AG04449 (cell line): ENCODE measurements at places on chromosomes 7 and 10.

DNA sequence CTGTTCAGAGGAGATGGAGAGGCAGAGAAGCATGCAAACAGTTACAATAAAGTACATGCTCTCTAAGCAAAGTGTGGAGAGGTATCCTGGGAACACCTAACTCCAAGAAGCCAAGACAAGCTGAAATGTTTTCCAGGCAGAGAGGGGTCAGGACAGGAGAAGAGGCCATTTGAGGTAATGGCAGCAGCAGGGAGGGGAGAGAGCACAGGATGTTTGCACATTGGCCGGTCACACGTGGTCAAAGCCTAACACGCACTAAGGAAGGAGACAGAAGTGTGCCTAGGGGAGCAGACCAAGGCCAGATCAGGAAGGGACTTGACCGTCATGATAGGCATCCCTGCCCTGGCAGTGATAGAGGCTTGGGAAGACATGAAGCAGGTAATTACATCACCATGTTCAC, 101.5 kb downstream of the CTTNBP2 start:
- DNase-seq, result no peak

DNA sequence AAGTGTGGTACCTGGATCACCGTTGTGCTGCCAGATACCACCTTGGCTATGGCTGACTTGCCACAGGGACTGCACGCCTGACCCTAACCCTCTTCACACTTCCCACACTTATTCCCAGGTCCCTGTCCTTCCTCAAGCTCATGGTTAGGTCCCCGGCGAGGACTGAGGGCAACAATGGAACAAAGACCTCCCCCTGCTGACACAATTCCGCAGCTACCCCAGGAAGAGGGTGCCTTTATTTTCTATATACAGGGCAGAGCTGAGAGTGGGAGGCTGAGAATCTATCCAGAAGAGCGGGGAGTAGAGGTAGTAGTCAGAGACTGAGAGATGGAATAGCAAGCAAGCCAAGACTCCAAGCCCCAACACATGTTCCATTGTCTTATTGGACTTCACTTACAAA, 118.1 kb upstream of the SEM1 start:
- no peak for DNase-seq

- DNase-seq, result no peak
Measured at GRCh38 chr10:70232155-70232858, 922 bp downstream of the PPA1 start.

DNA sequence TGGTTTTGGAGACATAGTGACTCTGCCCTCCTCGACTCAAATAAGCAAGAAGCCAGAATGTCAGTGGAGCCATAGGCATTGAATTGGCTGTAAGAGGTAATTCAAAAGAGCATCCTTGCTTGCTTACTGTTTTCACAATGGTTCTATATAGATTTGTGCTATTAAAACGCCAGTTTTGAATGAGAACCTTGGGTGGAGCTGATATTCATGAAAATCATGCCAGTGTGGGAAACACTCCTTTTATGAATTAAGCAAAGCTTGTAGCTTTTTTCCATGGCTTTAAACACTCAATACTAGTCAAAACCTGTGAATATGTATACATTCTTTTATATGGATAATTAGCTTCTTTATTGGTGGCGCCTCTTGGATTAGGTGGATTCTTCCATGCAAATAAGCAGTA, 252.5 kb downstream of the SLC25A13 start:
- no peak for DNase-seq

- no peak for DNase-seq
Measured at GRCh38 chr7:21317966-21318915, 109.6 kb upstream of the SP4 start.

GRCh38 chr7:2863461-2864066, 19.5 kb upstream of the GNA12 start:
- DNase-seq, result peak; percentile 89

GRCh38 chr10:102620591-102621442, 23.5 kb upstream of the TRIM8 start:
- DNase-seq, result no peak

GRCh38 chr7:93559639-93560491, 14.7 kb downstream of the CALCR start:
- no peak for DNase-seq

- no peak for DNase-seq
Measured at GRCh38 chr7:151590071-151590849, 70.6 kb upstream of the RHEB start.

GRCh38 chr10:22319980-22320558, 830 bp upstream of the BMI1 start:
- no peak for DNase-seq

DNA sequence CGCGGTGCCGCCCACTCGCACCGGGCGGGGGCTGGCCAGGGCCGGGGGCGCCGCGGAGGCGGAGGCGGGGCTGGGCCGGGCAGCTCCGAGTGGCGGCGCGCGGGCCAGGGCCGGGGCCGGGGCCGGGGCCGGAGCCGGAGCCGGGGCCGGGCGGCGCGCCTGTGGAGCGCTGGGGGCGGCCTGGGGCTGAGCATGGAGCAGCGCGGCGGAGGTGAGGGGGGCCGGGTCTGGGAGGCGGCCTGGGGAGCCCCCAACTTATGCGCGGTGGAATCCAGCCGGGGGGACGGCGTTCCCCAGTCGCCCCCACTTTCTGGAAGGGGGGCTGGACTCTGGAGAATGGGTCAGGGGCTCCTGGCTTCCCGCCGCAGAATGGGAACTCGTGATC, at the start of gene LZTS2:
TSS of gene LZTS2 (plus strand) at position 67 of the 385 bp plus-strand sequence. CDS start 2,731 bp downstream, outside the sequence.
- no peak for DNase-seq

- no peak for DNase-seq
Measured at GRCh38 chr10:107649249-107649648, 484.7 kb upstream of the SORCS1 start.

GRCh38 chr10:43913676-43914235, 265.1 kb upstream of the ZNF32 start:
- DNase-seq, result no peak

DNA sequence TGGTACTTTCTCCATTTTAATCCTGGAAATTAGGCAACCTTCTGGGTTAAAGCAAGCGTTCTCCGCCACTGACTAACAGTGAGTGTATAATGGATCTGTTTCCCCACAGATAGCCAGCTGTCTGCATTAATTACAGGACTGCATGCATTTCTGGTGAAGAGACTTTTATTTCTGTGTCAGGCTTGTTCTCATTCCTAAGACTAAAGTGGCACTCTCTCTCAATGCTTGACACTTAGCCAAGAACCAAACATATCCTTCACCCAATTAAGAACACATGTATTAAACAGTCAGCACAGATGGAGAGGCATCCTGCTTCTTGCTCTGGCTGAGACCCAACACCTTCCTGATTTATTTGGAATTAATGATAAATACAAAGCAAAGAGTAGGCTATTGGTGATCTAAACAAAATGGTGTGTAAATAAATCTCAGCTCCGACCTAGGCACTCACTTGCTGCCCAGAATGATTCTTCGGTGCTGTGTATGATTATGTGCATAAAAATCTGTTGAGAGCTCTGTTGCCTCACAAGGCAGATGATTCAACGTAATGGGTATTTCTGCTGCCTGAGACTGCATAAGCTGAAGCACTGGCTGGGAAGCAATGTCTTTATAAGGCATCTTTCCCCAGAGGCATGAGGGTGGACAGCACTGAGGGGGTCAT, 16.8 kb downstream of the CALU start:
- DNase-seq, result peak; percentile 90

- no peak for DNase-seq
Measured at GRCh38 chr10:17756557-17757217, 4.7 kb downstream of the TMEM236 start.

DNA sequence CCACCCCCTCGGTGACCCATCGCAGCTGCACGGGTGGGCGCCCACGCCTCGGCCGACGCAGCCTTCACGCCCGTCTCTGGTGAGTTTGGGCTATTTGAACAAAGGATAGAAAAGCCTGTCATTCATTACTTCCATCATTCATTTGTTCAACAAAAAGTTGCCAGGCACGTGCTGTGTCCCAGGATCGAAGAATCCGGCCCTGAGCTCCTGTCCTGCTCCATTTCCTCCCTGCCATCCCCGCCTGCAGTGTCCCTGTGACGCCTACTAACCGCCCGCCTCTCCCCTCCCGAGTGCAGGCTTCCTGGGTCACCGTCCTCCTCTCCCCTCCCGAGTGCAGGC, 340.1 kb downstream of the WDR37 start:
- DNase-seq, result no peak

- no peak for DNase-seq
Measured at GRCh38 chr7:75878312-75878768, 494 bp upstream of the RHBDD2 start.

- no peak for DNase-seq
Measured at GRCh38 chr10:12050528-12050927, 7.9 kb upstream of the UPF2 start.

GRCh38 chr7:158275711-158276413, 311.8 kb downstream of the PTPRN2 start:
- no peak for DNase-seq

- peak; percentile 40 for DNase-seq
Measured at GRCh38 chr7:74483402-74484336, 30.0 kb downstream of the GTF2IRD1 start.

DNA sequence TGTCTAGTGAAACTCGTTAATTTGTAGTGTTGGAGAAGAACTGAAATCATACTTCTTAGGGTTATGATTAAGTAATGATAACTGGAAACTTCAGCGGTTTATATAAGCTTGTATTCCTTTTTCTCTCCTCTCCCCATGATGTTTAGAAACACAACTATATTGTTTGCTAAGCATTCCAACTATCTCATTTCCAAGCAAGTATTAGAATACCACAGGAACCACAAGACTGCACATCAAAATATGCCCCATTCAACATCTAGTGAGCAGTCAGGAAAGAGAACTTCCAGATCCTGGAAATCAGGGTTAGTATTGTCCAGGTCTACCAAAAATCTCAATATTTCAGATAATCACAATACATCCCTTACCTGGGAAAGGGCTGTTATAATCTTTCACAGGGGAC, 187.6 kb downstream of the CFTR start:
- no peak for DNase-seq

- DNase-seq, result peak; percentile 76
Measured at GRCh38 chr10:113133497-113134115, 183.6 kb downstream of the TCF7L2 start.

DNA sequence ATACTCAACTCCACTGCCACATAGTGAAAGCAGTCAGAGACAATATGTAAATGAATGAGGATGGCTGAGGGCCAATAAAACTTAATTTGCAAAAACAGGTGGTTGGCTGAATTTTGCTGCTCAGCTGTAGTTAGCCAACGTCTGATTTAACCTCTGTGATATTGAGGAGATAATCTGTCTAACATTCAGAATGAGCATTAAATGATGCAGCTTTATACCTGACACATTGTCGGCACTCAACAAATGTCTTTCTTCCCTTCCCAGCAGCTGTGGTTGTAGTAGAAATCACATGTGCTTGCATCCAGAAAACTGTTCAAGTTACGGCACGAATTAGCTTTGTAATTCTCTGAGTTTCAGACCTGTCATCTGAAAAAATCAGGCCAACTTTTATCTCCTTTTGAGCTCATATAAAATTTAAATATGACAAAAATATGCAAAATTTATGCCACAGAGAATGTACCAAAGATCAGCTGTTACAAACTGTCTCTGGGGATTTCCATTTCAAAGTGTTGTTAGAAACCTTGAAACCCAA, 1239.7 kb downstream of the GATA3 start:
- no peak for DNase-seq

- DNase-seq, result peak; percentile 84
Measured at GRCh38 chr10:66747451-66747850, 178.4 kb upstream of the LRRTM3 start.

GRCh38 chr10:24790599-24790998, 66.9 kb upstream of the ARHGAP21 start:
- DNase-seq, result no peak

DNA sequence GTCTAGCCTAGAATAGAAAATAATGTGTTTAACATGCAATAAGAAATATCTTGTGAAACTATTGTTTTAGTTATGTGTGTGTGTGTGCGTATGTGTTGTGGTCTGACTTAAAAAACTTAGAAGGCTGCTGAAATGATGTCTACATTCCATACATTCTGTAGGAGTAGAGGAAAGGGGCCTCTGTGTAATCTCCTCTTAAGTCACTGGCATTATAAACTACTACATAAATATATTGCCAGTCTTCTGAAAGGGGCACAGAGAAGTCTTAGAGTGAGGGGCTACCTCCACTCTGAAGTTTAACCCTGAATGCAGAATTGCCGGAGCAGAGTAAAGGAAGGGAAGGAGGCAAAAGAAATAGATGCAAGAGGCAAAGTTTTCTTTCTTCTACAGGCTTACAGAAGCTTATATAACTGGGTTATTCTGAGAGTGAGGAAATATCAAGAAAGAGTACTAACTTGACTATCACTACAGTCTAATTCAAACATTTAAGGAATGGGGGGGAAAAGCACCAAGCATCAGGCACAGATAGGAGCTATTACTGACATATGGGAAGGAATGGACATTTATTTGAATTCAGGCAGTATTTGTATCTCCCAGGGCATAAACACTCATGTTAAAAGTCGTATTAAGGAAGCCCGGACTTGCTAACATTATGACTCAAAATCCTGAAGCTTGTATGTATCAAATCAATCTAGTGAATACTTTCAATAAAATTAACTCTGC, 75.7 kb downstream of the DNAJC1 start:
- DNase-seq, result peak; percentile 72

- no peak for DNase-seq
Measured at GRCh38 chr7:134692344-134692705, 45.7 kb downstream of the BPGM start.

- no peak for DNase-seq
Measured at GRCh38 chr10:80755893-80756292, 218.2 kb downstream of the SH2D4B start.

- DNase-seq, result no peak
Measured at GRCh38 chr10:100341953-100342626, 4.9 kb upstream of the SCD start.
